Activated CD8-positive, alpha-beta memory T cell treated with anti-CD3 and anti-CD28 coated beads for 1 hour (primary cell): ENCODE measurements at places on chromosomes 11 and 22.

- no peak for DNase-seq
Observed at GRCh38 chr11:1739576-1739975, 10.8 kb downstream of the IFITM10 start.

DNA sequence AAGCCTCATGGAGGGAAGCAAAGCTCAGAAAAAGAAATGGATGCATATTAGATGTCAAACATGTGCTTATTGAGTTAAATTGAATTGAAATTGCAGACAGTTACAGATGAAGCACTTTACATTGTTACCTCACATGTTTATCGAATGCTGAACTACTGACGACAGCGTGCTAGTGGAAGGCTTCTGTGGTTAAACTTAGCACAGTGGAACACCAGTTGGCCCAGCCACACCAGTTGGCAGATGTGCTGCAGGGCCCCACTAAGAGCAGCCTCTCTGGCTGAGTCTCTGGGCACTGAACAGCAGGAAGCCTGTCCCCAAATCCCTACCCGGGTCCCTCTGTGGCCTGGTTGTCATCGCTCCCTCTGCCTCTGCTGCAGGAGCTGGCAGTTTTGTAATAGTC, 242.1 kb downstream of the NTM start:
- DNase-seq: no peak

- DNase-seq: no peak
Observed at GRCh38 chr11:12778240-12778905, 104.2 kb downstream of the TEAD1 start.

GRCh38 chr11:126697936-126698335, 302.6 kb downstream of the KIRREL3 start:
- DNase-seq: no peak

DNA sequence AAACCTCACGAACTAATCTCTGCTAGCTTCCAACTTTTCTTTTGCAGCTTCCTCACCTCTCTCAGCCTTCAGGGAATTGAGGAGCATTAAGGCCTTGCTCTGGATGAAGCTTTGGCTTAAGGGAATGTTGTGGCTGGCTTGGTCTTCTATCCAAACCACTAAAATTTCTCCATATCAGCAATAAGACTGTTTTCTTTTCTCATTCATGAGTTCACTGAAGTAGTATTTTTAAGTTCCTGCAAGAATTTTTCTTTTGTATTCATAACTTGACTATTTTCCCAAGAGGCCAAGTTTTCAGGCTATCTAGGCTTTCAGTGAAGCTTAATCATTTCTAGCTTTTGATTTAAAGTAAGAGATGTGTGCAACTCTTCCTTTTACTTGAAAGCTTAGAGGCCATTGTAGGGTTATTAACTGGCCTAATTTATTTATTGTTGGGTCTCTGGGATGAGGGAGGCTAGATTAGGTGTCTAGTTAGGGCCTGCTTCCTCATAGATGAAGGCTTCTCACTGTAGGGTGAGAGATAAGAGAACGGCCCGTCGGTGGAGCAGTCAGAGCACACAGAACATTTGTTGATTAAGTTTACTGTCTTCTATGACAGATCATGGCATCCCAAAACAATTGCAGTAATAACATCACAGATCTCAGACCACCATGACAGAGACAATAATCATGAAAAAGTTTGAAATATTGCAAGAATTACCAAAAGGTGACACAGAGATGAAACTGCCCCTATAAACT, 33.2 kb downstream of the CSF2RB start:
- no peak for DNase-seq

- DNase-seq: no peak
Observed at GRCh38 chr22:39252461-39253434, 8.0 kb upstream of the PDGFB start.

GRCh38 chr11:132643239-132643638, 889.1 kb downstream of the OPCML start:
- no peak for DNase-seq

GRCh38 chr11:37170311-37170710, 572.3 kb upstream of the RAG2 start:
- no peak for DNase-seq
